ENCODE measurements at places on chromosomes 12 and 14.

GRCh38 chr12:81231574-81232368 is 153.9 kb downstream of the ACSS3 start:
- DNase-seq, result no peak

DNA sequence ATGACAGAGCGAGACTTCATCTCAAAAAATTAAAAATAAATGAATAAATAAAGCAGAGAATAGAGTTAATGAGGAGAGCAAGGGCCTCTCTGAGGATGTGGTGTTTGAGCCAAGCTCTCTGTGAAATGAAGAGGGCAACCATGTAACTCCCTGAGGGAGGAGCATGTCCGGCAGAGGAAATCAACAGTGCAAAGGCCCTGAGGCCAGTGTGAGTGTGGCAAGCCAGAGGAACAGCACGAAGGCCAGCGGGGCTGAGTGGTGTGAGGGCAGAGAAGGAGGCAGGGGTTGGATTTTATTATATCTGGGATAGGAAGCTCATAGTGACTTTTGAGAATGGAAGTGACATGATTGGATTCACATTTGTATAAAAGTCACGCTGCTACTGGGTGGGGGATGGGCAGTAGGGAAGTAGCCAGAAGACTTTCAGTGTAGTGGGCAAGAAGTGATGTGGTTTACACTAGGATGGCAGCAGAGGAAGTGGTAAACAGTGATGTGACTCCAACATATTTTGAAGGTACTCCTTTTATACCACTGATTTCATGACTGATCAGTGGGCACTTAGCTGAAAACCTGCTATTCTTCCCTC is 10.3 kb upstream of the LRP1-AS start:
- DNase-seq, result no peak

DNA sequence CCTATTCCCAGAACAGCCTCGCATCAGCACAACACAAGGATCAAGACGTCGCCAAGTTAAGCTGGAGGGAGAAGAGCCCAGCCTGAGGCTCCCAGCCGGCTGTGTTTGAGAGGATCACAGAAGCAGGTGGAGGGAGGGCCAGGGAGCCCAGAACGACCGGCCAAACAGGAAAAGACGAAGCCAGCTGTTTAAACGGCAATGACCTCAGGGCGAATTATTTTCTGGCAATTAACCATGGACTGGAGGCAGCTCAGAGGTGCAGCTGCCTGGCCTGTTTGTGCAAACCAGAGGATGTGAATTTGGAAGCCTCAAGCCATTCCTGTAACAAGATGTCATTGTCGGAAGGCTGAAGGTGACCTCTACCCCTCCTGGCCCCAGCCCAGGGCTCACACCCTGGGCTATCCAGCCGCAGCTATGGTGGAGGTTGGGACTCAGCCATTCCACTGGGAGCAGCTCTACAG is 175.8 kb upstream of the PRMT8 start:
- DNase-seq, result no peak

GRCh38 chr12:108120863-108121165 is 8.3 kb upstream of the WSCD2 start:
- DNase-seq, result no peak

GRCh38 chr12:53166837-53167236 is 13.7 kb upstream of the ZNF740 start:
- DNase-seq, result no peak

DNA sequence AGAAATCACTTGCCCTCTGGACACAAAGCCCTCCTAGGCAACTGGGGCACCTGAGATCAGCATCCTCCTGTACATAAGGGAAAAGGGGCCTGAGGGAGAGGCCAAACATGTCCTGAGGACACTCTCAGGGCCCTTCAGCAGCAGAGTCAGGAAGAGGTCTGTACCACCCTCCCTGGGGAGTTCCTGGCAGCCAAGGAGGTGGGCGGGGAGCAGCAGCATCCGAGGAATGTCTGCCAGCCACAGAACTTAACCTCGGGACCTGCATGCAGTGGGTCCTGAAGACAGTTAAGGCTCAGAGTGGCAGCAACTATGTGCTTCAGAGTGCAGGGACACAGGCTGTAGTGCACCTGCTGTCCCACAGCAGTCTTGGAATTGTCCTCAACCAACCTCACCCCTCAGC is 62.1 kb downstream of the SPTB start:
- no peak for DNase-seq

- no peak for DNase-seq
Observed at GRCh38 chr14:23076785-23077408, 18.0 kb downstream of the ACIN1 start.

DNA sequence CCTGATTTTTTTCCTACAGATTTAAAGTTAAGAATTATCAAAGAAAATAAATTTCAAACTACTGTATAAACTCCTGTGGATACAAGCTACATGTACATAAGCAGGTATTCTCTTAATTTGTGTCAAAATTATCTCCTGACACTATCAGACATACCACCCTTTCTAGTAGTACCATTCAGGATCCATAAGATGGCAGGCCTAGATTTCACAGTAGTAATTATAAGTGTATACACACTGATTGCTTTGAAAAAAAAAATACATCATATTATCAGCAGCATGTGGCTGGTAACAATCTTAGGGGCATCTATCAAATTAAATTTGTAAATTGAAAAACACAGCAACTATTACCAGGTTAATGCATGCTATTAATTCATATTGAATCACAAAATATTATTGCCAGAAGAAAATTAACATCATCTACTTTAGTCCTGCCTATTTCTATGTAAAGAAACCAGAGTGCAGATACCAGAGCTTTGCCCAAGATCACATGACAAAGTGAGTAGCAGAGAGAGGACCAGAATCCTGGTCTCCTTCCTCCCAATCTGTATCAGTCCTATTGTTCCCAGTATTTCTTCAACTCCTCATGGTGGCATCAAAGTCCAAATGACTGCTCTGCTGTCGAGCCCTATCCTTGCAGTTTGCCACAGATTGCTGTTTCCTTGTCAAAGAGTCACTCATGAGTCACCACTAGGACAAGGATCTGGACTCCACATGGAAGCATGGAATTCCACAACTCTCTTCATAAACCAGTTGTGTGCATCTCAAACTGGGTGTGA is 27.7 kb upstream of the CALM1 start:
- no peak for DNase-seq

DNA sequence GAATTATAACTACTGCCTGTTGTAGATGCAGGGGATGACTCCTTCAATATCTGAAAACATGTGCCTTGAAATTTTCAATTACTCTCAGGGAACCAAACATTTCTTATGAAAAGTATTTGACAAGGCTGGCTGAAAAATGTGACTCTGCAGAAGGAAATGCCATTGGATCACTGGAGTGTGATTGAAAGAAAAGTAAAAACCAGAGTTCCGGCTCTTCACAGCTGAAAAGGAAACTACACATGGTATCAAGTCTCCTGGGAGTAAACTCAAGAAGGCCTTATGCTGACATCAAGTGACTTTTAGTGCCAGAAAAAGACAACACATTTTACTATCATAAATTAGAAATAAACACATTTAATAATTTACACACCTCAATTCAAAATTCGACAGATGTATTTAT is 693.0 kb downstream of the LRFN5 start:
- no peak for DNase-seq

GRCh38 chr14:30737916-30738315 is 115.8 kb downstream of the SCFD1 start:
- DNase-seq, result no peak

- no peak for DNase-seq
Observed at GRCh38 chr14:78631551-78631950, 461.4 kb downstream of the NRXN3 start.

GRCh38 chr14:91378930-91379578 is 38.6 kb downstream of the CCDC88C start:
- no peak for DNase-seq

GRCh38 chr12:39873065-39873464 is 232.8 kb downstream of the SLC2A13 start:
- DNase-seq, result no peak

DNA sequence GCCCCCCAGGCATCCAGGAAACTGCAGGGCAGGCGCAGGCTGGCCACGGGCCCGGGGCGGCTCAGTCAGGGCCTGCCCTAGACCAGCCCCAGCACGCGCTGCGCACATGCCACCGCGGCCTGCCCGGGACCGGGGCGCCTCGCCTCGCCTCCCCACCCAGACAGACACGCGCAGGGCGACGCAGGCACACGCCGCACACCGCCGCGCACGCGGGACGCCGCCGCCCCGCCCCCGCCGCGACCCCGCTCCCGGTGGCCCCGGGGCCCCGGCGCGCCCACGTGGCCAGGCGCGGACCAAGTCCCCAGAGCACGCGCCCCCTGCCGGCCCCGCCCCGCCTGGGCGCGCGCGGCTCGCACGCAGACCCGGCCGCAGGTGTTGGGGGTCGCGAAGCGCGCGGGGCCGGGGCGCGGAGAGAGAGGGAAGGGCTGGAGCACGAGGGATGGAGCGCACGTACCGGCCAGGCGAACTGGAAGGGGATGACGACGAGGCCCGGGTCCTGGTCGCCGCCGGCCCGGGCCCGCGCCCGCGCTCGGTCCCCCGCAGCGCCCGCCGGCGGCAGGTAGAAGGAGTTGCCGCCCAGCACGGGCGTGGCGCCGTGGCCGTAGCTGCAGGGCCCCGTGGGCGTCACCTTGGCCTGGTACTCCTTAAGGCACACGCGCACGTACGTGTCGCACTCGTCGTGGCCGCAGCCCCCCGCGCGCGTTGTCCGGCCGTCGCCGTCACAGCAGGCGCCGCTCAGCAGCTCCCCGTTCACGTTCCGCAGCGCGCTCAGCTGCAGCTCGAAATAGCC is 1.1 kb downstream of the JAG2 start:
- DNase-seq, result no peak

GRCh38 chr12:124457287-124458219 is 109.9 kb downstream of the NCOR2 start:
- peak; percentile 31 for DNase-seq

- no peak for DNase-seq
Observed at GRCh38 chr14:20712904-20713303, 24.3 kb downstream of the ANG start.

DNA sequence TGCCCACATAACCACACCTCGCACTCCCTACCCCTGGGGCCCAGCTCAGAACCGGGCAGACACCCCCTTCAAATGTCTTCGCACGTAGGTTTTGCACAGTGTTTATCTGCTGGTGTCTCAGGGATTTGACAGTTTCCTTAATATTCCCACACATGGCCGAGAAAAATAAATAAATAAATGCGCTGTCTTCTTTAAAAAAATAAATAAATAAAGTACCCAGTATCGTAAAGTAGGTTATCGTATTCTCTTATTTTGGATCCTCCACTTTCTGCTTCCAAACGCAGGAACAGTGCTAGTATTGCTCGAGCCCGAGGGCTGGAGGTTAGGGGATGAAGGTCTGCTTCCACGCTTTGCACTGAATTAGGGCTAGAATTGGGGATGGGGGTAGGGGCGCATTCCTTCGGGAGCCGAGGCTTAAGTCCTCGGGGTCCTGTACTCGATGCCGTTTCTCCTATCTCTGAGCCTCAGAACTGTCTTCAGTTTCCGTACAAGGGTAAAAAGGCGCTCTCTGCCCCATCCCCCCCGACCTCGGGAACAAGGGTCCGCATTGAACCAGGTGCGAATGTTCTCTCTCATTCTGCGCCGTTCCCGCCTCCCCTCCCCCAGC is 710 bp upstream of the FOS start:
- no peak for DNase-seq

DNA sequence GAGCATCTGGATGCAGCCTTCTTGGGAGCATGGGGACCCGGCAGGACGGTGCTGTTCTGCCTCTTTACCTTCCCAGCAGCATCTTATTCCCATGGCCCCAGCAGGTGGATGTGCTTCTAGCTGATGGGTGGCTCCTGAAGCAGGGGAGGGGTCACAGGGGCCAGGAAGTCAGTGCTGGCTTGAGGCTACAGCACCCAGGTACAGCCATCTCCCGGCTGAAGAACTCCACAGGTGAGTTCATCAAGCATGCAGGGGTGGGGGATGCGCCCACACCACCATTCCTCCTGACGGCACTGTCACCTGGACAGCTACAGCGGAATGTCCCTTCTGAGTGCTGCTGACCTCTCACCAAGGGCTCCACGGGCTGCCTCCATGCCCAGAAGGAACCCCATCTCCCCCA is 57.3 kb downstream of the BCL11B start:
- no peak for DNase-seq

DNA sequence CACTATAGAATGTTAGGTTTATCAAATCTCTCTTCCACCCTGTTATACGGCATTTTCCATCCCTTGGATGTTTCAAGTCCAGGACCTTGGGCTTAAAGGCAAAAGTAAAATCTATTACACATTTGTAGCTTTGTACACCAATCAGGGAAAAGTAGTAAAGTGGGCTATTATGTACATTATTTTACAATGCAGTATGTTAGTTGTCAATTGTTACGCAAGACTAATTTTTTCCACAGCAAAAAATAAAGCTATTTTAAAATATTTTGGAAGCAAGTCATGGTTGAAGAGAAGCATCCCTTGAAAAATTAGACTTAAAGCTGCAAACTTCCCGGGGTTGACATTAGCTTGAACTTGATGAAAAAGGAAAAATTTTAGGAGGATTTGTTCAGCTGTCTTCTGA is 476.2 kb downstream of the DIO2 start:
- DNase-seq, result no peak

- no peak for DNase-seq
Observed at GRCh38 chr14:59510966-59511365, 26.6 kb downstream of the JKAMP start.
